NCI-H1930 (cell line): ENCODE measurements at places on chromosomes 5 and 9.

- DNase-seq, result no peak
Measured at GRCh38 chr5:5183189-5183699, 43.1 kb downstream of the ADAMTS16 start.

GRCh38 chr5:13303445-13303844 lies 641.0 kb downstream of the DNAH5 start:
- DNase-seq, result no peak

DNA sequence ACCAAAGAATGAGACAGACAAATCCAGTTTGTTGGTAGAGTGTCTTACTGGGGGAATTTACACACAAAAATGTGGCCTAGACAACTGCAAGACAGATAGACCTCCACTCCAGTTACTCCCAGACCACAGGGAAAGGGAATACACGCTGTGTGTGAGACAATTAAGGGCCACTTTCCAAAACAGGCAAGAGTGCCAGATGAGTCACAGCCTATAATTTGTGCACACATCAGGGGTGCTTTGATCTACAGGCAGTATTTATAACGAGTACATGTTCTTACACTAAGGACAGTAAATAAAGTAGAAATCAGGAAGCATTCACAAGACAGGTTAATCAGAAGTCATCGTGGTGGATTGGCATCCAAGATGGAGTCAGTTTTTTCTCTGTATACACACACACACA lies 114.8 kb downstream of the ZNF622 start:
- DNase-seq, result no peak

DNA sequence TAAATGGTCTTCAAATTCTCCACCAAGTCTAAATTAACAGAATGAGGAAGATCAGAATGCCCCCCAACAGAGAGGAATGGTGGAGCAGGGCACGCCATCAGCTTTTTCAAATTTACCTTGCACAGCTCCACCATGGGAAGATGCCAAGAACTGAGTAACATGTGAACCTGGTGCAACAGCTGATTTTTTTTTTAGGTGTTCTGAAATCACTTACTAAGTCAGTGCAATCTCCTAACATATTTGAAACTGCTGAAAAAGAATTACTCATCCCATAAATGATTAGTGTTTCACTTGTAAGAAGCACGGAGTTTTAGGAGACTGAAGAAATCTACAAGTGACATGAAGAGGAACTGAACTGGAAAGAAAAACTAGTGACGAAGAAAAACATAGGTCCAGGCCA lies 5.1 kb downstream of the TMEM245 start:
- no peak for DNase-seq

DNA sequence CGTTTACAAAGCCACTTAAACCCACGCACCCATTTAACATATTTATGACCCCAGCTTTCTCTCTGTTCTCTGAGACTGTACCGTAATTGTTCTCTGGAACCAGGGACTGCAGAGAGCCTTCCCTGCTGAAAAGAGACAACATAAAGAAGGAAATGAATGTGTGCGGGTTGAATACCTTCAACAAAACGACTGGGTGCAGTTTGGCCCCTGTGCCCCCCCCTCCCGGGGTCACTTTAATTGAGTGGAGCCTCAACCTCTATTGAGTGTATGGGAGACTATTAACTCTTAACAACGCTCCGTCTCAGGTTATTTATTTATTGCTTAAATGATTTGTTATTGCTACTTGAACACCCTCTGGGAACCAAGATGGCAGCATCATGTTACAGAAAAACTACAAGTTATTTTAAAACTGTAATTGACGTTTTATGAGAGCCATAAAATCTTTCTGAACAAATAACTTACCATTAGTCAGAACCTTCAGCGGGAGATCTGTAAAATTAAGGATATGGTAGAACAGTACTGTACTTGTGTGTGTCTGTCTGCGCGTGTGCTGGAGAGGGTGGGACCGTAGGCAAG lies 70.6 kb downstream of the GAS1 start:
- DNase-seq, result no peak

GRCh38 chr9:133572821-133573361 lies 36.3 kb downstream of the FAM163B start:
- DNase-seq, result no peak

GRCh38 chr5:173869316-173869715 lies 18.8 kb upstream of the CPEB4 start:
- no peak for DNase-seq

GRCh38 chr9:7209990-7210389 lies 452.2 kb downstream of the KDM4C start:
- no peak for DNase-seq

DNA sequence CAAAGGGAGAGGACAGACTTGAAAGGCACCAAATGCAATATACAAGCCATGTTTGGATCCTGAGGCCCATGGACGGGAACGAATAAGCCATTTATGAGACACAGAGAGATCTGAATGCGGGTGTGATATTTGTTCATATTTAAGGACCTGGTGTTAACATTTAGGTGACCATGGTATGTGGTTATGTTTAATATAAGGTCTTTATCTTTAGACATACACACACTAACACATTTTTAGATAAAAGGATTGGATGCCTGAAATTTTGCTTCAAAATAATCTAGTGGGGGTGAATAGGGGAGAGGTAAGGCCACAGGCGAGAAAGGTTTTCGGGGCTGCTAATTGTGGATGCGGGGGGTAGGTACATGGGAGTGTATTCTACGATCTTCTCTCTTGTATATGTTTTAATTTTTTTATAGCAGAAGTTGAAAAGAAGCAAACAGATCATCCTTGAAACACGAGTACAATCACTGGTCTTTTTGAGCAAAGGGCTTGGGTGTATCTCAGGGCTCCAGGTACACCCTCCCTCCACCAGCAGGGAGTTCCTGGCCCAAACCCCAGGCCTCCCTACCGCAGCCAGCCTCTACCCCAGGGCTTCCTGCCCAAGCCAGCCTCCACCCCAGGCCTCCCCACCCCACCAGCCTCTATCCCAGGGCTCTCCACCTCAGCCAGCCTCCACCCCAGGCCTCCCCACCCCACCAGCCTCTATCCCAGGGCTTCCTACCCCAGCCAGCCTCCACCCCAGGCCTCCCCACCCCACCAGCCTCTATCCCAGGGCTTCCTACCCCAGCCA lies 12.2 kb downstream of the AKNA start:
- no peak for DNase-seq

GRCh38 chr9:92720209-92720765 lies 44.3 kb downstream of the BICD2 start:
- no peak for DNase-seq

- no peak for DNase-seq
Measured at GRCh38 chr9:27626244-27627187, 53.2 kb upstream of the C9orf72 start.

- no peak for DNase-seq
Measured at GRCh38 chr5:165393839-165394238, 1888.4 kb downstream of the MAT2B start.
